Stimulated activated CD8-positive, alpha-beta memory T cell treated with anti-CD3 and anti-CD28 coated beads, Interleukin-7, amount 100 ng/mL, for 4 hours (primary cell): ENCODE measurements at places on chromosomes 3 and 15.

- no peak for DNase-seq
Measured at GRCh38 chr3:14548321-14548729, 8.2 kb upstream of the GRIP2 start.

GRCh38 chr3:152190636-152191183 lies 78.0 kb upstream of the MBNL1 start:
- no peak for DNase-seq

- DNase-seq, result no peak
Measured at GRCh38 chr3:63921741-63922482, 9.7 kb upstream of the SCAANT1 start.

- no peak for DNase-seq
Measured at GRCh38 chr15:57017024-57017423, 98.6 kb downstream of the TCF12 start.

DNA sequence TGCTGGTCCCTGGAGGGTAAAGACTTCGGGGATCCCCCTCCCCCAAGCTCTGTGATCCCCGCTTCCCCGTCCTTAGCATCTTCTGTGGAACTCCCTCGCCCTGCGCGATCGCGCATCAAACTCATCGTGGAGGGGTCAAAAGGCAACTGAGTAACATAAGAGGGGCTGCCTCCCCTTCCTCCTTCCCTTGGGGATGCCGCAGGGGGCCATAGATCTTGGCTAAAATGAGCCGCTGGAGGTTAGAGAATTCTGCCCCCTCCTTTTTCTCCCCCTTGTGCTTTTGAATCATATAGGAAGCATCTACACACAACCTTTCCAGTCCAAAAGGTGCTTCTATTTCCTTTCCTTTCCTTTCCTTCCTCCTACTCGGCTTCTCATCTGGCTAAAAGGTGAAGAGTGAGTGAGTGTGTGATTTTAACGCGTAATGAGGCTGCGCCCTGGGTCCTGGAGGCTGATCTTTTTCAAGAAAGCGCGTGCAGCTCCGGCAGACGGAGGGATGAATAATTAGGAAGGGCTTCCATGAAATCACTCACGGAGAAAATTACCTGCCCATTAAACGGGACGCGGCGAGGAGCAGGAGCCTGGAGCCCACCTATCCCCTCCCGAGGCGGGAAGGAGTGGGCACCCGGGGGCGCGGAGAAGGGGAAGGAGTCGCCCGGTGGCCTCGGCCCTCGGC lies 831 bp upstream of the ROBO2 start:
- no peak for DNase-seq

- no peak for DNase-seq
Measured at GRCh38 chr15:84810073-84810840, 6.9 kb upstream of the ALPK3 start.

DNA sequence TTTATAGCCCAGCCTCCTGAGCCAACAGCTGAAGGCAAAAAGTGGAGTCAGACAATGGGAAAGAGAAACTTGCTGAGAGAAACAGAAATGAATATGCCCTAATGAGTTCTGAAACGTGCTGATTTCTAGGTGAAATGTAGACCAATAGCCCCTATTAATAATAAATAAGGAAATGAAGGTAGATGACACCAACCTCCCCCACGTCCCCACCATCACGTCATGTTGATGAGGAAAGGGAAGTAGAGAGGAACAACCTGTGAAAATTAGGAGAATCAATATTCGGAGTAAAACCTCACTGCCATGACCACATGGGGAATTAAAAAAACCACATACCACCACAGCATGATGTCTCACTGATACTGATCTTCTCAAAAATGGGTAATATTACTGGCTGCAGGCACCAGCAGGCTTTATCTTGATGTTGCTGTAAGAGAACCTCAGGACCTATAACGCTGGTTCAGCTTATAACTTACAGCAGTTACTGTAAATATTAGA lies 64.0 kb downstream of the KAT2B start:
- peak; percentile 45 for DNase-seq

GRCh38 chr3:73029321-73029796 lies 32.1 kb upstream of the EBLN2 start:
- no peak for DNase-seq

DNA sequence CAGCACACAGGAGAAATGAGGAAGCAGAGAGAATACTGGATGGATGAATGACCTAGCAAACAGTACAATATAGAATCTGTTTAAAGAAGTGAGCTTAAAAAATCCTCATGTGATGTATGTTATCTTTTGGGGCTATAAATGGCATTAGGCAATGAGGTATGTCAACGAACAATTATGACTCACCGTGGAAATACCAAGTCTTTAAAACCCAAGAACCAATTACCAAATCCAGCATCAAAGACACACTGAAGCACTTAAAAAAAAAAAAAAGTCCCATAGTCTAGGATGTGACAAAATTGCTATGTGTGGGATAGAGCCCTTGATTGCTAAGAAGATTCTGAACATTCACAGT lies 36.3 kb upstream of the HERC1 start:
- DNase-seq, result no peak

DNA sequence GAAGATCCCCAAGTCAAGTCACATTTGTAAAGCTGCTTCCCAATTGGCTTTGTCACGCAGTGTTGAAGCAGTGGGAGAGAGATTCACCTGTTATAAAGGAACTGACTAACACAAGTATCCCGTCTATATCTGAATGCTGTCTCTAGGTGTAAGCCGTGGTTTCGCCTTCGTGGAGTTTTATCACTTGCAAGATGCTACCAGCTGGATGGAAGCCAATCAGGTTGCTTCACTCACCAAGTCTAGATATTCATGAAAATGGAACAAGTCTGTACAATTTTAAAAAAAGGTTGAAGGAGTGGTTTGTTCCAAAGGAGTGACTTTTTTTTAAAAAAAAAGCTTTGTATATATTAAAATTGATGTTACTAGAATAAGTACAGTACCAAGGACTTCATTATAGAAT lies 11.7 kb downstream of the RBM5 start:
- no peak for DNase-seq

DNA sequence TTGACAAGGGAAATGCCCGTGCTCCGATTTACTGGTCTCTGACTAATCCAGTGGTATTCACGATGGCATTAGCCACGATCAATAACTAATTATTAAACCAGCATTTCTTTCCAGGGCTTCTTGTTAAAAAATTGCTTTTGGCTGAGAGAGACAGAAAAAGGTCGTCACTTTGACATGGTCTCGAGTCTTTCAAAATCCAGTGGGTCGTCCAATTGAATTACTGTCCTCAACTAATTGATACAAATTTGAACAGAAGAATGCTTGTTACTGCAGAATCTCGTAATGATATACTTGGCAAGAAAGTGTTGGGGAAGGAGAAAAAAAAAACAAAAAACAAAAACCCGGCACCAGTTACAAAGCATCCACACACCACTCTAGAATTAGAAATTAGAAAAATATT lies 318.4 kb downstream of the NR2F2 start:
- DNase-seq, result no peak

- no peak for DNase-seq
Measured at GRCh38 chr3:43013743-43014155, 34.6 kb downstream of the GASK1A start.

GRCh38 chr3:48405343-48405881 lies 24.5 kb downstream of the PLXNB1 start:
- no peak for DNase-seq

DNA sequence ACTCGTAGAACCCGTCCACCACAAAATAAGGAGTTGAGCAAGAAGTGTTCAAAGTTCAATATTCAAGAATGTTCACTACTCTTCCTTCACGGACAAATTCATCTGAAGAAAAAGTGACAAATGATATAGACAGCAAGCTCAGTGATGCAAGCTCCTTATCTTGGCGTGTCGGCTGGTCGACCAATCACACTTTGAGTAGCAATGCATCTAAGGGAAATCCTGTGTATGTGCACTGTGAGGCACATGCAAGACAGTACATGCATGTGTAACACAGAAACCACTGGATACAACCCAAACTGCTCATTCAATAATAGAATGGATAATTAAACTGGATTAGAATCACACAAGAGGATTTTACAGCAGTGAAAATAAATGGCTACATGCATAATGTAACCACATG lies 64.4 kb upstream of the CSPG5 start:
- no peak for DNase-seq

DNA sequence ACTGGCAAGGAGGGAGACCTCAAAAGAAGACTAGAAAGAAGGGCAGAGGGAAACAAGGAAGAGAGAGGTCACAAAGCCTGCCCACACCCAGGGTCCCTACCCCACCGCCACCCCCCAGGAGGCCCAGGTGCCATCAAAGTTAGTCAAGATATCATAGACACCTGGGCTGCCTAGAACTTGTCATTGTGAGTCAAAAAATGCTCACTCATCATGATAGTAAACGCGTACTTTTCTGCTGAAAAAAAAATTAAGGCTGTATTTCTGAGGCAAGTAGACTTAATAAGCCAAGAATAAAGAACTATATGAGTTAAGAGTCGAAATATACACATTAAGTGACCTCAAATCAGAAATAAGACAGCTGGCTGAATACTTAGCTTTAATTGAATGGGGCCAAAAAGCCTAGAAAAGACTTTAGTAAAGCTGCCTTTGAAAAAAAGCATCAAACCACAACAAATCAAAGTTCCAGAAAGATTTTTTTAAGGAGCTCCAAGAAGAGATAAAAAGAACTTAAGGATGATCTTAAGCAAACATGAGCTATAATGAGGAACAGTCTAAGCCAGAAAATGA lies 415.5 kb upstream of the PPP2R3A start:
- DNase-seq, result no peak

DNA sequence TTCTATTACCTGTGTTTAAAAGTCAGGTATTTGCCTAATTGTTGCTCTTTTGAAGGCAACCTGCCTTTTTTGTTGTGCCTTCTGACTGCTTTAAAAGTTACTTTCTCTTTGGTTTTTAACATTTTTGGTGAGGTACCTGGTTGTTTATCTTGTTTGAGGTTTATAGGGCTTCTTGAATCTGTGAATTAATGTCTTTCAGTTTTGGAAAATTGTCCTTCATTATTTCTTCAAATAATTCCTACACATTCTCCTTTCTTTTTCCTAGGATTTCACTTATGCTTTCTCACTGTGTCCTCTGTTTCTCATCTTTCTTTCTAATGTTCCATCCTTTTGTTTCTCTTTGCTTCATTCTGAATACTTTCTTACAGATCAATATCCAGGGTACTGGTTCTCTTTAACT lies 30.8 kb downstream of the HHLA2 start:
- no peak for DNase-seq

GRCh38 chr3:30538791-30539190 lies 67.6 kb upstream of the TGFBR2 start:
- DNase-seq, result no peak

GRCh38 chr3:44914936-44915335 lies 40.5 kb downstream of the TGM4 start:
- no peak for DNase-seq

DNA sequence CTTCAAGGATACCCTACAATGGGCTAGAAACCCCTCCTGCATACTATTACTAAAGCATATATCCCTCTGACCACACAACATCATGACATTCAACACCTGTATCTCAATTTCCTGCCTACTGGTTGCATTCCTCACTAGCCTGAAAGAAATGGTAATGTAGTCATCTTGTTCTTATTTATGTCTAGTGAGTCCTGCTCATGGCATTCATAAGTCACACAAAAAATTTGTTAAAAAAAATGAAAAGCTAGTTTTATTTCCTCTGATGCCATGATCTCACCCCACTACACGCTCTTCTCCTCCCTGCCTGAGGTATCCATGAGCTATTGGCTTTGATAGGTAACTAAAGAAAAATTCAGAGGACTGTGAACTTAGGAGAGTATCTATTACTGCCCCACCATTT lies 284.5 kb downstream of the ZNF385D start:
- no peak for DNase-seq

DNA sequence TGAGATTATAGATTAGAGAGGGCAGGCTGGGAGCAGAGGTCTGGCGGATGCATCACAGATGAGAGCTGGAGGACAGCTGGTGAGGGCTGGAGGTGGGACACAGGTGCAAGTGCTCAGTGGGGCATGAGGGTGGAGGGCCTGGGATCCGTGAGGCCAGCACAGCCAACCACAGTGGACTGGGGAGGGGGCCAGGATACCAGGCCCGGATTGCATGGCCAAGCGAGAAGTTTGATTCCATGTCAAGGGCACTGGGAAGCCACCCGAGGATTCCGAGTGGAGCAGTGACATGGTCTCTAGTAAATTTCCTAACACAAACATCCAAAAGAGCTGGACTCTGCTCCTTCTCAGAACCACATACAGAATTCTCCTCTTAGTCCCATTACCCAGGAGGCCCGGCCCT lies 44.0 kb upstream of the SLC41A3 start:
- DNase-seq, result no peak

GRCh38 chr15:60017538-60018520 lies 13.7 kb downstream of the FOXB1 start:
- DNase-seq, result no peak

DNA sequence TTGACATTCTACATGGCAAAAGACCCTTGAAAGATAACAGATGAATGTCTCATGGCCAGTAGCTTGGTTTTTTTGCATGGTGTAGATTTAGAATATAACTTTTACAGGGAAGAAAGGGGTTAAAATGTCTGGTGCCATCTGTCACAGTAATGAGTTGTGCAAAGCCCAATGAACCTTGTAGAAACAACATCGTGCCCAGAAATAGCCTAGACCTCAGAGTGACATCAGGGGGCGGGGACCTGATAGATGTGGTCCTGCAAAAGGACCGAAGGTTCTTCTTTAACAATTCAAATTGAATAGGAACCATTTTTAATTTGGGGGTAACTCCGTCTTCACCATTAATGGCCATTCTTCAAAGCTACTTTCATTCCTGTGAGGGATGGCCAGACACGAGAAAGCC lies 254.1 kb upstream of the CTDSPL start:
- no peak for DNase-seq

DNA sequence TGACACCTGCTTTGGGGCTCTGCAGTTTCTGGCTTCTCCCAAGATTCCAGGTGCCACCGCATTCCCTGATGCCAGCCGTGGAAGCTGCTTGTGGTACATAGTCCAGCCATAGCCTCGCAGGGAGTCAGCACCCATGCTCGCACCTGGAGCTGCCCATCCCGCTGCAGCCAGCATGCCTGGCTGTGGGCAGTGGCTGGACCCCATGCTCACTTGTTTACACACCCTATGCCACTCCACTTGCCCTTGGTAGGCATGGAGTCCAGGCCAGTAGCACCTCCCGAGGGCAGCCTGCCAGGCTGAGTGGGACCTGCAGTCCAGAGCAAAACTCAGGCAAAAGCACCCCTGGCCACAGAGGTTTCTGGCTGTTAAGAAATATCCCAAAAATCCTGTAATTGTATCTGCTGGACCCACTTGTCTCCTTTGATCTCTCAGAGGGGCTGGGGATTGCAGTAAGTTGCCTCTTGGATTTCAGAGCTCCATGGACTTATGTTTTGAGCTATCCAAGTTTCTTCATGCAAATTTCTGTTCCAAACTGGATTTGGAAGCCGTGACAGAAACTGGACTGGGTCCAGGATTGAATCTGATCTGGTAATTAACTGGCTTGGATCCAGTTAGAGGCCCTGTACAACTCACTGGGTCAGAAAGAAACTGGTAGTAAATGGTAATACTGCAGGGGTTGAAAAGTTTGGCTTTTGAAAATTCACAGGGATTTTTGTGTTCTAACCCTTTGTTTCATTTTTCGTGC lies 149.3 kb downstream of the FMN1 start:
- DNase-seq, result no peak

DNA sequence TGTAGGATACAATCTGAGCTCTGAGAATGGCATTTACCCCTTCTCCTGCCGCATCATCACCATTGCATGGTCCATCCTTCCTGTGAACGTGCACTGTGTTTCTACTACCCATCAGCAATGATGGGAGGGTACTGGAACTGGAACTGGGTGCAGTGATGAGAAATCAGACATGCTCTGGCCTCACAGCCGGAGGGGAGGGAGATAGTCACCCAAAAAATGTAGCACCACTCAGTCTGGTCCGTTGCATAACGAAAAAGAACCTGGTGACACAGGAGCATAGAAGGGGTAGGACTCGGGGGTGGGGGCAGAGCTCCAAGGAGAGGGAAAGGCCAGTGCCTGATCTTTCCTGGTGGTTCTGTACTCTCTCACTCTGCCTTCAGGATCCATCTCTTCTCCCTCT lies 205.0 kb downstream of the RPLP1 start:
- DNase-seq, result no peak
